Progenitor cell of endocrine pancreas (in vitro differentiated cells): ENCODE measurements at places on chromosomes 6 and 20. TPM values are rescaled to one million over a fixed set of nuclear protein-coding genes. Genes with fewer than 3 reads are reported as not detected.

DSP gene
- 365 and 366 TPM in 2 replicates for total RNA-seq

TBXT gene
- not detected in 2 replicates for total RNA-seq

NRSN1 gene
- total RNA-seq = not detected in 2 replicates

TNFRSF6B gene
- not detected in 2 replicates for total RNA-seq

FOXF2 gene
- not detected in 2 replicates for total RNA-seq

GRCh38 chr20:31788578-31788977 is 30.6 kb upstream of the MYLK2 start:
- DNase-seq = no peak
- H3K36me3 ChIP-seq = peaks cover 13% of the 10 kb centered on the region
- no peaks in the 10 kb centered on the region for H3K4me1 ChIP-seq
- no peak overlapping the region for H3K4me3 ChIP-seq

- peaks cover 7% of the 10 kb centered on the region for H3K36me3 ChIP-seq
- H3K27me3 ChIP-seq = no peaks in the 10 kb centered on the region
- DNase-seq = no peak
- H3K27ac ChIP-seq = no peak overlapping the region
- H3K4me3 ChIP-seq = no peak overlapping the region
Measured at GRCh38 chr6:116268589-116269293, 11.0 kb downstream of the TSPYL1 start.

GRCh38 chr6:70839286-70840266 is 117.3 kb downstream of the B3GAT2 start:
- H3K4me3 ChIP-seq = no peak overlapping the region
- H3K36me3 ChIP-seq = peaks cover 3% of the 10 kb centered on the region
- no peaks in the 10 kb centered on the region for H3K27me3 ChIP-seq

GRCh38 chr6:134315974-134316441 is 1.9 kb downstream of the SGK1 start:
- DNase-seq = no peak
- no peaks in the 10 kb centered on the region for H3K36me3 ChIP-seq
- no peak overlapping the region for H3K4me3 ChIP-seq

DNA sequence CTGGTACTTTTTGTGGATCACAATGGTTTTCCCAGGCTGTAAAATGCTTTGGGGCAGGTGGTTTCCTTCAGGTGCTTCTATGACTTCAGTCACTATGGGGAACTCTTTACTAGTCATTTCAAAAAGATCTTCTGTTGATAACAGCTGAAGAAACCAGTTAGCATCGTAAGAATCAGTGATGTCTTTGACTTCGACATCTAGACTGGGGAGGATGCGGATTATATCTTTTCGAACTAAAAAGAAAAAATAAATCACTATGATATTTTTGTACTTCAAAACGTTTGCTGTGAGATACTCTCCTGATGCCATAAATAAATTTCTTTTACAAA is 87.2 kb downstream of the THEMIS start:
- DNase-seq = no peak
- H3K4me1 ChIP-seq = peaks cover 3% of the 10 kb centered on the region
- no peaks in the 10 kb centered on the region for H3K27me3 ChIP-seq
- no peaks in the 10 kb centered on the region for H3K36me3 ChIP-seq

- H3K4me1 ChIP-seq = peaks cover 38% of the 10 kb centered on the region
- no peaks in the 10 kb centered on the region for H3K27me3 ChIP-seq
- no peak overlapping the region for H3K27ac ChIP-seq
- peaks cover 13% of the 10 kb centered on the region for H3K36me3 ChIP-seq
- DNase-seq = no peak
Measured at GRCh38 chr6:22149096-22149495, 147.7 kb downstream of the PRL start.

- H3K27ac ChIP-seq = no peak overlapping the region
- peaks cover 3% of the 10 kb centered on the region for H3K27me3 ChIP-seq
- no peaks in the 10 kb centered on the region for H3K4me1 ChIP-seq
- no peak overlapping the region for H3K4me3 ChIP-seq
- no peak for DNase-seq
- no peaks in the 10 kb centered on the region for H3K36me3 ChIP-seq
Measured at GRCh38 chr6:159602431-159603041, 90.5 kb downstream of the SOD2 start.

- H3K27ac ChIP-seq = no peak overlapping the region
- no peak overlapping the region for H3K4me3 ChIP-seq
- DNase-seq = no peak
- no peaks in the 10 kb centered on the region for H3K27me3 ChIP-seq
Measured at GRCh38 chr6:115358616-115359015, 702.1 kb downstream of the FRK start.

GRCh38 chr20:24778585-24779031 is 170.5 kb upstream of the CST7 start:
- H3K27ac ChIP-seq = no peak overlapping the region
- H3K36me3 ChIP-seq = no peaks in the 10 kb centered on the region
- H3K27me3 ChIP-seq = peaks cover 13% of the 10 kb centered on the region
- DNase-seq = no peak
- no peak overlapping the region for H3K4me3 ChIP-seq
